ENCODE measurements at places on chromosomes 3 and 15.

- no peak for DNase-seq
Observed at GRCh38 chr3:58336135-58336882, 3.6 kb downstream of the PXK start.

DNA sequence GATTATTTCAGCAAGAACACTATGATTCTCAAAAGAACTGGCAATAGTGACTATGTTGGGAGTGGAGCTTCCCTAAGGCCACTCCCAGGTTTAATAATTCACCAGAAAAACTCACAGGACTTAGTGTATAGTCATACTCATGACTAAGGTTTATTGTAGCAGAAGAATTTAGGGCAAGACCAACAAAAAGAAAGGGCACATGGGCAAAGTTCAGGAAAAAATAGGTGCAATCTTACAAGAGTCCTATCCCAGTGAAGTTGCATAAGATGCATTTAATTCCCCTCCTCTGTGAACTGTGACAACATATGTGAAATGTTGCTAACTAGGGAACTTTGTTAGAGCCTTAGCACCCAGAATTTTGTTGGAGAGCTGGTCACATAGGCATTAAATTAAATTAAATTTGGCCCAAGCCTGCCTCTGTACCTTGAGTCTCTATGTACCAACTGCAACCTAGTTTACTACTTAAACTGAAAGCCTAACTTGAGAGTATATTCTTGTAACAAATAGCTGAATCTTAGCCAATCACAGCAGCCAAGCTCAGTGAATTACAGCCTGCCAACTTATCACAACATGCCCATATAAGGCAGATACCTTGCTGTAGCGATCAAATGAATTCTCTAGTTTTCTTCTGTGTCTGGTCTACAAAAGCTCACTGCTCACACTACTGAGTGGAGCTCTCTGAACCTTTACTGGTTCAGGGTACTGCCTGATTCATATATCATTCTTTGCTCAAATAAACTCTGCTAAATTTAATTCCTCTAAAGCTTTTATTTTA, 386.2 kb upstream of the ARHGEF26 start:
- DNase-seq = peak; percentile 46

GRCh38 chr3:32499585-32499984, 3.1 kb downstream of the CMTM6 start:
- no peak for DNase-seq

GRCh38 chr15:36598529-36599177, 19.2 kb downstream of the CDIN1 start:
- DNase-seq = no peak

DNA sequence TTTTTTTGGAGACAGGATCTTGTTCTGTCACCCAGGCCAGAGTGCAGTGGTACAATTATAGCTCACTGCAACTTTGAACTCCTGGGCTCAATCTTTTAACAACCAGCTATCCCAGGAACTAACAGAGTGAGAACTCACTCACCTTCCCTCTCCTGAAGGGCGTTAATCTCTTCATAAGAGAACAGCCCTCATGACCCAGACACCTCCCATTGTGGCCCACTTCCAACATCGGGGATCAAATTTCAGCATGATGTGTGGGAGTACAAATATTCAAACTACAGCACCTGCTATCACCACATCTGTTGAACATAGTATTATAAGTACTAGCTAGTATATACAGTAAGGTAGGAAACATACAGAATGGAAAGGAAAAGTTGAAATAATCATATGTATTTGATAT, 132.5 kb downstream of the DOCK3 start:
- DNase-seq = no peak

- peak; percentile 57 for DNase-seq
Observed at GRCh38 chr3:113663324-113663750, 33.1 kb downstream of the USF3 start.

GRCh38 chr3:197372047-197372661, 73.7 kb upstream of the DLG1 start:
- peak; percentile 55 for DNase-seq

- DNase-seq = no peak
Observed at GRCh38 chr3:190089711-190090110, 31.0 kb downstream of the P3H2 start.

DNA sequence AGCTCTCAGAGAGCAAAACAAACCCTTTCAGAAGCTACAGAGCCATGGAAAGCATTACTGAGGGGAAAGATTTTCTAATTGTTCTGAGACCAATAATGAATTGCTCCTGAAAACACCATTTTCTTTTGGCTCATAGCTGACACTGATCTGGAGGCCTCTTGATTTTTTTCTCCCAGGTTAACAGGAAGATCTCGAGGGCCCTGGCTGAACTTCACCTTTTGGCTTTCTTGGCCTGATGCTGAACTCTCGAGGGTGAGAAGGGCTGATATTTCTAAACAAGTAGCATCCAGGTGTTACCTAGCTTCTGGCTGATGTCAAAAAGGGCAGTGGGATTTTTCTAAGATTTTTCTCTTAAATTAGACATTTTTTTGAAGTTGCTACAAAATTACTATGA, 19.9 kb upstream of the NFKBIZ start:
- DNase-seq = no peak
